ENCODE measurements at places on chromosomes 6 and 20.

DNA sequence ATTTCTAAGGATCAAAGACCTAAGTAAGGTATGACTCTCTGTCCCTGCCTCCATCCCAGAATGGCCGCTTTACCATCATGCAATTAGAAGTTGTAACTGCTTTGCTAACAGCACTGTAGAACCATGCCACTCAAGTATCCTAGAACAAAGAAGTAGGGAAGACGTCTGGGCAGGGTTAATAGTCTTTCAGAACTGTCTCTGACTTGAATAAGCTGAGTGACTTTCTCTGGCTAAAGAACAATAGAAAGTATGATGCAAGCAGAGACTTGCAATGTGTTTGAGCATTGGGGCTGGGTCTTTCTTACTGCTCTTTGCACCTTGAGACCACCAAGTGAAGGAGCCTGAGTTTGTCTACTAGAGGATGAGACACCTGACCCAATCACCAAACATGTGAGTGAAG, 279.6 kb upstream of the JAG1 start:
- DNase-seq: no peak

- DNase-seq: no peak
Observed at GRCh38 chr6:113221850-113222249, 635.3 kb upstream of the MARCKS start.

DNA sequence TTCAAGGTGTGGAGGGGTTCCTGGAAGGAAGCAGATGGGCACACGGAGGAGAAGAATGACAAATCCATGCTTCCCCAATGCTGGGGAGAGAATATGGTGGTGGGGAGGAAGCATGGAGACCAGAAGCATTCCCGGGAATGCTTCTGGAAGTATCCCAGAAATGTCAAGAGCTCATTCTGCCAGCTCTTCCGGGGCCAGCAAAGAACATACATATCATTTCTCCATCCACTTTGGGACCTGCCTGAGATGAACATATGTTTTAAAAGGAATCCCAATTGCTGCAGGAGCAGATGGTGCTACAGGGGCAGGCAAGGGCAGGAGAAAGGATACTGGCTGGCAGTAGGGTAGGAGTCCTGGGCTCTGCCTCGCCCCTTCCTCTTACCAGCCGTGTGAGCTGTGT, 37.9 kb upstream of the CCDC167 start:
- no peak for DNase-seq

DNA sequence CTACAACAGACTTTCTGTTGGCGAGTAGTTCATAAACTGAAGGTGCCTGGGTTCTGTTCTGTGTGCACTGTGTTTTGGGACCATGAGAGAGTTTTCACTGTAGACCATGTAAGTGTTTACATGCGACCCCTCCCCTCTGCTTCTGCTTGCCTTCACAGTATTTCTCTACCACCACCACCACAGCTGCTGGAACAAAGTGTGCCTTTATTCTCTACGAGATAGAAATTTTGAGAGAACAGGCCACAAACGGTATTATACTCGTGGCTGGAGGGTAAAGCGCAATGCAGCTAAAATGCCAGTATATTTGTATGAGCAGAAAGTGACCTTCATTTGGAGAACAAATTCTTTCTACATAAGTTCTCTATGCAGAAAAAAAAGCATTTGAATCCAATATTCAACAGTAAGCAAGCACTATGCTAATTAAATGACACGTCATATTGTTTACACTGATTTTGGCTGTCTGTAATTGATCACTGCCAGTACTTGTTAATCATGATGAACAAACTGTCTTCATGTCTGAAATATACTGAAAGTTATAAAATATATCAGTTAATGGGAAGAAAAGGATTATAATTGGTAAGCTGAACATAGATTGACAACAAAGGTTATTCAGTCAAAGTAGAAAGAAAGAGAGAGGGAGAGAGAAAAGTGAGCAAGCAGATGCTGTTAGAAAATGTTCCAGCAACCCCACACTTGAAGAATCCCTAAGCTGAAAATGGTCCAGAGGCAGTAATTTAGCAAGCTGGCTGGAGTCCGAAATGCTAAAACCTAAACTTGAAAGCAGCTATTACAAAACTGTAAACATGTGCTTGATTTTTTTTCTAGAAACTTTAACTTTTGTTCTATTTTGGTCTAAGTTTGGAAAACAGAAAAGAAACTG, 8.8 kb downstream of the CLDN20 start:
- peak; percentile 49 for DNase-seq

DNA sequence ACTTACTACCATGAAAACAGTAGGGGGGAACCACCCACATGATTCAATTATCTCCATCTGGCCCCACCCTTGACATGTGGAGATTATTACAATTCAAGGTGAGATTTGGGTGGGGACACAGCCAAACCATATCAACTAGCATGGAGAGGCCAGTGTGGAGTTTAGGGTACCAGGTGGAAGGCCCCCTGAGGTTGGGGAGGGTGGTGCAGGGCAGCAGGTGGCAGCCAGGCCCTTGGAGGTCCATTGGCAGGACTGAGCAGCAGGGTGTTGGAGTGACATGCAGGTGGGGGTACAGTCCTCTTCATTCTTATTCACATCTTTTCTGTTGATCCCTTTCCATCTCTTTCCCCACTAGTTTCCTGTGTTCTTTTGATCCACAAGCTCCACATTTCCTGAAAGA, 42.9 kb downstream of the PHACTR3 start:
- DNase-seq: no peak

DNA sequence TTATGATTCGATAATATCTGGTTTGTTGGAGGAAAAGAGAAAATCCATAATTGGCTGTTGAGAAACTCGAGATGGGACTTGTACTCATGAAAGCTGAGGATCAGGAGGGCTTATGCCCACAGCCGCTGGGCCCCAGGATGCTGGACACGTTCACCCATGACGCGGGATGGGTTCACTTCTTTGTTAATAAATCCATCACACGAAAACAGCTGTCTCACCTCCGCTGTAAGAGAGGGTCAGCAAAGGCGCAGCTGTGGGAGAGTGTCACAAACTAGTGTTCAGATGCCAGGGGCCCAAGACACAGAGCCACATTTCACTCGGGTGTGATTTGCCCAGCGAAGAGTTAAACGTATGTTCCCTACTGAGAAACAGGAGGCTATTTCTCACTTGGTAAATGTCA, 315.1 kb downstream of the THBS2 start:
- no peak for DNase-seq

DNA sequence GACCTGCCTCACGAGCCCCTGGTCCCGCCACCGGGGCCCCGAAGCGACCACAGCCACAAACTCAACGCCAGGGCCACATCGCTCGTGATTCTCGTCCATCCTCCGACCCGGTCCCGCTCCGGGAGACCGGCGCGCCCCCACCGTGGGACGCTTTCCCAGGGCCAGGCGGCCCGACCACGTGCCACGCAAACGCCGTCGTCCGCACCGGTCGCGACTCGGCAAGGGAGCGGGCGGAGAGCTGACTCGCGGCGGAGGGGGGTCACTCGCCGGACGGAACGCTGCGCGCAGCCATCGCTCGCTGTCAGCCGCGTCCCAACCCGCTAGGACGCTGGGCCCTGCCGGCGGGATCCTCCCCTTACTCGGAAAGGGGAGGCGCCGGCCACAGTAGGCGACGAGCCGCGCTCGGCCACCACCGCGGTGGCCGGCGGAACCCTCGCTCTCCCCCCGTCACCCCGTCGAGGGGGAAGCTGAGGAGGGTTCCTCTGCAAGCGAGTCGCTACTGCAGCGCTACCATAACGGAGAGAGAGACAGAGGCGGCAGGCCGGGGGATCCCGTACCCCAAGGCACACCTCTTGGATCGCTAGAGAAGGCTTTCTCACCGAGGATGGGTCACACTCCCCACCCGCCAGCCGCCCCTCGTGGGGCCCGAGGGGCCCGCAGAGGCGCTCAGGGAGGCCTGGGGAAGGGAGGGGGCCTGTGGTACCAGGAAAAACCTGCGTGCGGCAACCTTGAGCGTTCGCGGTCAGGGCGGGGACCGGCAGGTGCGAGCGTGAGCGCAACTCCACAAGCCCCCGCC, 511.8 kb upstream of the ZNF337 start:
- no peak for DNase-seq

DNA sequence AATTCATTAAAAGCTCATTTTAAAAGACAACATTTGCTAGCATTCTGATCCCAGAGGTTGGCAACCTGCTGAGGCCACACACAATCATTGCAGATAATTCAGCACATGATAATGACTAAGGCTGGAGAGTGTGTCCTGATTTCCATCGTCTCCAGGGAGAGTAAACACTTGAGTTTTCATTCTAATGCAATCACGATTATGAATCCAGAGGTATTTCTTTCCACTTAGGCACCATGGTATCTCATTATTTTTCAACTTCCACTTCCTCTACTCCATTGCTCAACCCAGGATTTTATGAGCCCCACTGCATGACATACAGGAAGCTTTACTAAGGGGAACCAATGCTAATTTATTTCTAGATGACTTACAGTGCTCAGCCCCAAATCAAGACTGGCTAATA, 273.8 kb upstream of the AGPAT4 start:
- DNase-seq: no peak

All from uterus (tissue), 4 donors.